ENCODE measurements at places on chromosomes 4 and X. TPM values are rescaled to one million over a fixed set of nuclear protein-coding genes. Genes with fewer than 3 reads are reported as not detected.

DNA sequence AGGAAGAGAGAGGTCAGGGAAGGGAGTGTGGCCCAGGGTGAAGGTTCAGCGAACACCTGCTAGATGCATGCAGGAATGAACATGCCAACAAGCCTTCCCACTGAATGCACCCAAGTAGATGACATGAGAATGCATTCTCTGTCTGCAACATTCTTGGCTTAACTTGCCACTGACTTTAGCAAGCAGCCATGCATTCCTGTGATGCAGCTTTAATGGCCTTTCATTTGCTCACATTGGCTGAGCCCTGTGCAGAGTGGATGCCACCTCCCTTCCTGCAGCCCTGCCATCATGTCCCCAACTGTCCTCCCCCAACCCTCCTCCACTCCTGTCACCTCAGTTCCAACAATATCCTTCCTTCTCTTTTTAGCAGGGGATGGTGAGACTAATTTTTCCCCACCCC lies 25.3 kb upstream of the MTNR1A start:
- no peak for DNase-seq
- no peaks in the 10 kb centered on the region for H3K27me3 ChIP-seq
- H3K27ac ChIP-seq: no peak overlapping the region
- no peaks in the 10 kb centered on the region for H3K4me1 ChIP-seq
- H3K4me3 ChIP-seq: no peak overlapping the region
- no peaks in the 10 kb centered on the region for H3K36me3 ChIP-seq

- H3K36me3 ChIP-seq: no peaks in the 10 kb centered on the region
- no peaks in the 10 kb centered on the region for H3K27me3 ChIP-seq
- no peak overlapping the region for H3K27ac ChIP-seq
- no peak for DNase-seq
- H3K4me1 ChIP-seq: no peaks in the 10 kb centered on the region
Observed at GRCh38 chrX:132651421-132652086, 162.7 kb upstream of the MBNL3 start.

DNA sequence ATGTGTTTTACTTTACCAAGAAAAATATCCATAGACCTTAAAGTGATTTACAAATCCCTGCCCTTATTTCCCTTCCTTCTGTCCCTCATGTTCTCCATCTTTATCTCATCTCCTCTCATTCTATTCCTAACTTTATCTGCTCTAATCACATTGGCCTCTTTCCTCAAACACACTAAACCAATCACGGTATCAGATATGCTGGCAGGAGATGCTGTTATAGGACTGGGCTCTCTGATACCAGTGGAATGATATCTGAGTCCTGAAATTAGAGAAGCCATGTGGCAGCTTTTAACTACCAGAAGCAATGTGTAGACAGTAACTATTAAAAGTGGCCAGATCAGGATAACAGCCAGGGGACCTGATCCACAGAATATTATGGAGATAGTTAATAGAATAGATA lies 49.9 kb upstream of the GIMD1 start:
- no peaks in the 10 kb centered on the region for H3K36me3 ChIP-seq
- H3K4me3 ChIP-seq: no peak overlapping the region
- DNase-seq: no peak
- no peak overlapping the region for H3K27ac ChIP-seq
- no peaks in the 10 kb centered on the region for H3K27me3 ChIP-seq

ATP11C gene
- total RNA-seq: 22.0 TPM

- no peak for DNase-seq
- H3K4me3 ChIP-seq: no peak overlapping the region
- no peaks in the 10 kb centered on the region for H3K4me1 ChIP-seq
- H3K27me3 ChIP-seq: no peaks in the 10 kb centered on the region
- H3K27ac ChIP-seq: no peak overlapping the region
Observed at GRCh38 chr4:8133897-8134563, 24.6 kb downstream of the ABLIM2 start.

DNA sequence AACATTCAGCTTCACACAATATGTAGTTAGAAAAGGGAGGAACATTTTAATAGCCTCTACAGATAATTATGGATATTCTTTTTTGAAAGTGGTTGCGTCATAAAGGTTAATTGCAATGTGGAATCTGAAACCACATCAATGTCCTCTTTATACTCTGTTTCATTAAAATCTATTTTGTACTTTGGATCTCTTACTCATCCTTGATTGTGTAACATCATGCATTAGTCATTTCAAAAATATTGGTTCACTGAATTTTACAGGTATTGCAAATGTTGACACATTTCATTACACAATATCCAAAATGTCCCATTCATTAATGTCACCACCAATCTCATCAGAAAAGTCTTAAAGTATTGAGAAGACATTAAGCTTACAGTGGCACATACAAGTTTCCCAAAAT lies 62.7 kb upstream of the USP9X start:
- H3K4me3 ChIP-seq: no peak overlapping the region
- no peaks in the 10 kb centered on the region for H3K36me3 ChIP-seq
- no peaks in the 10 kb centered on the region for H3K4me1 ChIP-seq
- no peak overlapping the region for H3K27ac ChIP-seq
- no peaks in the 10 kb centered on the region for H3K27me3 ChIP-seq

DNA sequence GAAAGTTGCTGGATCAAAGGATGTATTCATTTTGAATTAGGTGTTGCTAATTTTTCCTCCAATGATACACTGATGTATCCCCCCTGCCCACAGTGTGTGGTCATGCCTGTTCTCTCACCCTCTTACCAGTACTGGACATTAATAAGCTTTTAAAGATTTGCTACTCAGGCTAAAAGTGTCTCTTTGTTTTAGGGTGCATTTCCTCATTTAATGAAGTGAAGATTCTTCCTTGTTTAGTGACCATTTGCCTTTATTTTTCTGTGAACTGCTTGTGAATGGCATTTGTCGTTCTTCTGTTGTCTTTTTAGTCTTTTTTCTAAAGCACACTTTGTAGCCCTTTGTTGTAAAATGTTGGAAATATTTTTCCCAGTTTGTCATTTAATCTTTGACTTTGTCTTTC lies 5.0 kb downstream of the MSMO1 start:
- no peak overlapping the region for H3K4me3 ChIP-seq
- peaks cover 10% of the 10 kb centered on the region for H3K36me3 ChIP-seq
- H3K27ac ChIP-seq: no peak overlapping the region
- no peaks in the 10 kb centered on the region for H3K27me3 ChIP-seq
- peaks cover 15% of the 10 kb centered on the region for H3K4me1 ChIP-seq
- DNase-seq: no peak

GRCh38 chr4:29619168-29619567 lies 1101.0 kb upstream of the PCDH7 start:
- no peak overlapping the region for H3K4me3 ChIP-seq
- H3K36me3 ChIP-seq: no peaks in the 10 kb centered on the region
- DNase-seq: no peak
- no peaks in the 10 kb centered on the region for H3K4me1 ChIP-seq
- H3K27ac ChIP-seq: no peak overlapping the region
- no peaks in the 10 kb centered on the region for H3K27me3 ChIP-seq

DNA sequence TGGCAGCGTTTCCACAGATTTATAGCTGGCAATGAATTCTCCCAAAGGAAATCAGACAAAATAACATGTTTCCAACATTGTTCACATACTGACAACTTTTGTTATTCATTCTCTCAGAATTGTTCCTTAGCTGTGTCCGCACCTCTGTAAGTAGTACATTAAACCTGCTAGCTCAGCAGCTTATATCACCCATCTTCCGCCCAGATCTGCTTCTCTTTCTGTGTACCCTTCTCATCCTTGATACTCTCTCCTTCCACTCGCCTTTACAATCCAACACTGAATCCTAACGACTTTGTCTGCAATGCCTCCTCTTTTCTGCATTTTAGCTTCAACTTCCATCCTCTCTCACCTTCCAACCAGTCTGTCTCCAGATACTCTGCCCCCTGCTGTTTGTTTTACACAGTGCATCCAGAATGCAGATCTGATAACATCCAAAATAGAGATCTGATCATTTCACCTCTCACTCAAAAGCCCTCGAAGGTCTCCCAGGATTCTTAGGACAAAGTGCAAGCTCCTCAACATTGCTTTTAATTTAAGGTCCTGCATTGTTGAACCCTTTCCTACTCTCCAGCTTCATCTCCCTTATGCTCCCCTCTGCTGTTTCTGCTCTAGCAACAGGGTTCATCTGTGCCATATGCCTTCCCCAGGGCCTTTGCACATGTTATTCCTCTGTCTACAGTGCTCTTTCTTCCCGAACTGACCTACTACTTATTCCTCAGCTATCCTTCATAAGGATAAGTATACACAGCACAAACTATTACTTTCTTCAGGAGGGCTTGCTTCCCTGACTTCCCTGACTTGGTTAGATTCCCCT lies 67.3 kb upstream of the VBP1 start:
- H3K4me3 ChIP-seq: no peak overlapping the region
- no peaks in the 10 kb centered on the region for H3K36me3 ChIP-seq
- H3K4me1 ChIP-seq: no peaks in the 10 kb centered on the region
- no peak overlapping the region for H3K27ac ChIP-seq
- no peaks in the 10 kb centered on the region for H3K27me3 ChIP-seq
